ENCODE measurements at places on chromosomes 2 and 18. TPM values are rescaled to one million over a fixed set of nuclear protein-coding genes. Genes with fewer than 3 reads are reported as not detected.

RGPD4 gene
- 0.03 TPM for polyA plus RNA-seq

FBLN7 gene
- polyA plus RNA-seq, result 5.0 TPM

DNAJC5G gene
- polyA plus RNA-seq, result not detected

ASB18 gene
- polyA plus RNA-seq, result not detected

ASXL2 gene
- 8.6 TPM for polyA plus RNA-seq

SLC66A3 gene
- polyA plus RNA-seq, result 44.1 TPM

UBXN2A gene
- 8.6 TPM for polyA plus RNA-seq

REG3A gene
- not detected for polyA plus RNA-seq
